ENCODE measurements at places on chromosomes 2 and 18. TPM values are rescaled to one million over a fixed set of nuclear protein-coding genes. Genes with fewer than 3 reads are reported as not detected.

Gene MRPS9
- total RNA-seq: 70.9 TPM

Gene TUBA4B
- 0.14 TPM for total RNA-seq

Gene ASB18
- total RNA-seq: not detected

Gene HAAO
- 0.97 TPM for total RNA-seq

Gene ITGB6
- not detected for total RNA-seq

Gene ANKRD30BL
- 0.62 TPM for total RNA-seq

Gene IL1R2
- total RNA-seq: not detected

Gene INO80C
- 16.3 TPM for total RNA-seq

GRCh38 chr2:21644266-21644665 lies 520.5 kb downstream of the TDRD15 start:
- H3K27ac ChIP-seq: no peak overlapping the region
- no peaks in the 10 kb centered on the region for H3K27me3 ChIP-seq
- no peak for DNase-seq
- no peak overlapping the region for H3K4me3 ChIP-seq
- peaks cover 5% of the 10 kb centered on the region for H3K36me3 ChIP-seq

GRCh38 chr2:218332920-218333645 lies 23.6 kb upstream of the CATIP start:
- peaks cover 14% of the 10 kb centered on the region for H3K4me1 ChIP-seq
- H3K27me3 ChIP-seq: no peaks in the 10 kb centered on the region
- no peak overlapping the region for H3K4me3 ChIP-seq
- DNase-seq: no peak
- H3K36me3 ChIP-seq: no peaks in the 10 kb centered on the region
- no peak overlapping the region for H3K27ac ChIP-seq

DNA sequence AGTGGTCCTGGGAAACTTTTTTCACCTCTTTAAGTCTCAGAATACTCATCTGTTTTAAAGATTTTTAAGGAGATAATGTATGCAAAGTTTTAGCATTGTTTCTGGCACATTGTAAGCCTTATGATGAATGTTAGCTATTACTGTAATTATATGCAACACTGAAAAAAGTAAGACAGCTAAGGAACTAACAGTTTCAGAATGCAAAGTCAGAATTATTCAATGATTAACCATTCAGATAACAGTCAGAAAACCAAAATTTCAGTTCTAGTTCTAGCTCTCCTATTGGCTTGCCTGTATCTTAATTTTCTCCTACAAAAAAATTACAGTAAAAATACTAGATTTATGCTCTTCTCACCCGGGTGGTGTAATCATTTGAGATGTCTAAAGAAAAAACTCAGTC lies 101.1 kb downstream of the SLC4A10 start:
- DNase-seq: no peak
- H3K4me3 ChIP-seq: no peak overlapping the region
- H3K27ac ChIP-seq: no peak overlapping the region
- H3K36me3 ChIP-seq: no peaks in the 10 kb centered on the region

DNA sequence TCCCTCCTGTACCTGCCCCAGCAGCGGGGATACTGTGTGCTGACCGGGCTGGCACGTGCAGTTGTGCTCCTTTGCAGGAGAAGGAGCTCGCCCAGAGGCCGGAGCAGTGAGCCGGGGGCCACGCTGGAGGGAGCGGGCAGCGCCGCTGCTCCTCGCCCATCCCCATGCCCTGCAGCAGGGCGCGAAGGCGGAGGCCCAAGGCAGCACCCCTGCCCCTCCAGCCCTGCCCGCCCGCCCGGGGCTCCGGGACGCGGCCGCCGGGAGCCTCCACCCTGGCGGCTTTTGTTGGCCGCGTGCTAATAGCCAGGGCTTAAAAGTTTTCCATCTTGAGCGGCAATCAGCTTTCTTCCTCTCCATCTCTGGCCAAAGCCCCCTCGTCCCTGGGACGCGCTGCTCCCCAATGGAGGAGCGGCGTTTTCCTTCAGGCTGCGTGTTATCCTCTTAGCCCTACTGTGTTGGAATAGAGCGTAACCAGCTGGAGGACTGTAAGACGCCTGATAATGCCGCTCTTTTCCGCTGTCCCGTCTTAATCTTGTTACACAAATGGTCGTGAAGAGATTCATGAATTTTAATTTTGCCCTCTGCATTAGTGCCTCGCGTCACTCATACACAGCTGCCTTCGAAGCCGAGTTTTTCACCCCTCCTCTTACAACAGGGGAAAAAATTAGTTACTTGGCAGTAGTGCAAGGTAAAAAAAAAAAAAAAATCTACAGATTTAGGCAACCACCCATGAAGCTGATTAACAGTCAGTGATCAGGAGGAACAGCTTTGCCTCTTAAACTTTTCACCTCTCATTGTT lies 172.9 kb upstream of the SIX3 start:
- H3K27me3 ChIP-seq: peaks cover 39% of the 10 kb centered on the region
- peak overlapping the region; percentile 44 for H3K4me3 ChIP-seq
- no peak overlapping the region for H3K27ac ChIP-seq
- peaks cover 37% of the 10 kb centered on the region for H3K4me1 ChIP-seq
- no peaks in the 10 kb centered on the region for H3K36me3 ChIP-seq

- H3K4me1 ChIP-seq: peaks cover 71% of the 10 kb centered on the region
- H3K36me3 ChIP-seq: no peaks in the 10 kb centered on the region
- H3K4me3 ChIP-seq: no peak overlapping the region
- H3K27ac ChIP-seq: no peak overlapping the region
- no peaks in the 10 kb centered on the region for H3K27me3 ChIP-seq
These were observed 24.0 kb downstream of the RTN4 start for GRCh38 chr2:55026202-55026601.

DNA sequence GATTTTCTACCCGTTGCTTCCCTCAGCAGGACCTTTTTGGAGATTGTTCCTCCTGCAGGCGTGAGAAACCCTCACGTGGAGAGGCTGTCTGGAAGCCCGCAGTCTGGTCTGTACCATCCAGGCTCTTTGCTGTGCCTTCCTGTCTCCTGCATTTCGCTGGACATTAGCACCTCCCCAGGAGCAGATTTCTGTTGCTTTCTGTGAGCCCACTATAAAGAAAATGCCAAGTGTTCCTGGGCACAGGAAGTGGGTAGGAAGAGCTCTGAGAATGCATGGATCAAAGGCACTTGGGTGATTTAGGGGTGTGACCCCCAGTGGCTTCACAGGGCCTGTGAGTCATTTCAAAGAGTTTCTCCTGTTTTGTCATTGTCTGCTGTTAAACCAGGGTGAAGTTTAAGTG lies 27.3 kb downstream of the SPTBN1 start:
- H3K36me3 ChIP-seq: 0 out of 2 replicates have a peak, but pooled peaks cover 6% of the 10 kb centered on the region
- no peak overlapping the region for H3K4me3 ChIP-seq
- DNase-seq: no peak
- 0 out of 2 replicates have a peak, but pooled peaks cover 7% of the 10 kb centered on the region for H3K4me1 ChIP-seq
- H3K27me3 ChIP-seq: no peaks in the 10 kb centered on the region

DNA sequence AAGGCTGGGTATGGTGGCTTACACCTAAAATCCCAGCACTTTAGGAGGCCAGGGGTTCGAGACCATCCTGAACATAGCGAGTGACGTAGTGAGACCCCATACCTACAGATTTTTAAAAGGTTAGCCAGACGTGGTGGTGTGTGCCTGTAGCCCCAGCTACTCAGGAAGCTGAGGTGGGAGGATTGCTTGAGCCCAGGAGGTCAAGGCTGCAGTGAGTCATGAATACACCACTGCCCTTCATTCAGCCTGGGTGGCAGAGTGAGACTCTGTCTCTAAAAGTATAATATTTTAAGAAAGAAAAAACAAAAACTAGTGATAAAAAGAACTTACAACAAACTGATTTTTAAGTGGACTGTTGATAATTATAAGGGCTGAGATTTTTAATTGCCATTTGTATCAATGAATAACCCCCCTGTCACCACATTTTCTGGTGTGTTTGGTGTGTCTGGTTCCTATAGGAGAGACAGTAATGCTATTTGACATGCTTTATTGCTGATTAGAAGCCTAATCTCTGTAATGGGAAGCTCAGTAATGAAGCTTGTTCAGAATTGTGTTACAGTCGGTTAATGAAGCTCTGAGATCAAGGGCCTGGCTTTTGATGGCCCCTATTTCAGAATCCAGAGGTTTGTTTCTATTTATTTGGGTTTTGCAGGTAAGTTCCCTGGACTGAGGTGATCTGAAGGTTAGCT lies 147.0 kb downstream of the NEDD4L start:
- no peak overlapping the region for H3K4me3 ChIP-seq
- peaks cover 44% of the 10 kb centered on the region for H3K4me1 ChIP-seq

- no peaks in the 10 kb centered on the region for H3K4me1 ChIP-seq
- H3K4me3 ChIP-seq: no peak overlapping the region
- no peaks in the 10 kb centered on the region for H3K36me3 ChIP-seq
- H3K27ac ChIP-seq: 0 out of 2 replicates have a peak overlapping the region, but pooled peaks have one; percentile 5
These were observed 11.1 kb downstream of the TRAK2 start for GRCh38 chr2:201440182-201440581.

GRCh38 chr18:55354795-55355194 lies 233.2 kb downstream of the TCF4 start:
- peaks cover 60% of the 10 kb centered on the region for H3K4me1 ChIP-seq
- no peak overlapping the region for H3K4me3 ChIP-seq
- peaks cover 5% of the 10 kb centered on the region for H3K27me3 ChIP-seq
- no peaks in the 10 kb centered on the region for H3K36me3 ChIP-seq
- DNase-seq: no peak

DNA sequence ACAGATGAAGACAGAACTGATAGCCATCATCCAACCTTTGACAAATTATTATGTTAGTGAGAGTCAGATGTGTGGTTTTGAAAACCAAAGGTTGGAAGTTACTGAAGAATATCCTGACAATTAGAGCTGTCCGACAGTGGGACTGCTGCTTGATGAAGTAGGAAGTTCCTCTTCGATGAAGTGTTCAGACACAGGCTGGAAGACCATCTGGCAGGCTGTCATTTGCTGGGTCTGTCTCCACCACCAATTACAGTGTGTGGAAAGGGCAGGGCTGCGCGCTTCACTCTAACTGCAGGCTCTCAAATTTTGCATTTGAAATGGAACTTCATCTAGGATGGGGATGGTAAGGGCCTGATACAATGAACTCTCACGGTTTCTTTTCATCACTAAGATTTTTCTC lies 313.8 kb downstream of the PIK3C3 start:
- no peaks in the 10 kb centered on the region for H3K27me3 ChIP-seq
- DNase-seq: no peak
- H3K4me3 ChIP-seq: no peak overlapping the region
- no peaks in the 10 kb centered on the region for H3K4me1 ChIP-seq

DNA sequence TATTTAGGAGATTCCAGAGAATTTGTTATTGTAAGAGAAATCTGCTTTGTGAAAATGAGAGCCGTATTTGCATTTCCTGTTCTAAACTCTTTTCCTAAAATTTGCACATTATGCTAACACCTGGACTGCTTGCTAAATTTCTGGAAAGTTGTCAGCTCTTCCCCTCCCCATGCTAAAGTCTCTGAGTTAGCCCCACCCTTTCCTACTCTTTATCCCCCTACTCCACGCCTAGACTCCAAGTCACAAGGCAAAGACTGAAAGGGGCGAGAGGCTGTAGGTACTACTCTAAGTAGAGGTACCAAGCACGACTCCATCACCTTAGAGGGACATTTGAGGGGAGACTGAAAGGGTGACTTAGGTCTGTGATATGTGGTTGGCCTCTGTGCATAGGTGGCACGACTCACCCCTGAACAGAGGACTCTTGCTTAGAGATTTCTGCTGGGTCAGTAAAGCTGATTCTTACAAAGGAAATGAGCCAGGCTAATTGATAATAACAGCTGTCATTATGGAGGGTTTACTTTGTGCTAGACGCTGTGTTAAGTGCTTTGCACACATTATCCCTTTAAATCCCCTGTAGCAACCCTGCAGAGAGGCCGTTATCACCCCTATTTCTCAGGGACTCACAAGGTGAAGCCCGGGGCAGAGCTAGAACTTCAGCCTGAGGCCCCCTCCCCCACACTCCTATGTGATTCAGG lies 373.5 kb downstream of the EN1 start:
- no peaks in the 10 kb centered on the region for H3K36me3 ChIP-seq
- H3K4me3 ChIP-seq: no peak overlapping the region
- H3K27ac ChIP-seq: no peak overlapping the region
- H3K4me1 ChIP-seq: peaks cover 23% of the 10 kb centered on the region
- peak; percentile 48 for DNase-seq

- no peak overlapping the region for H3K4me3 ChIP-seq
- no peak for DNase-seq
- H3K36me3 ChIP-seq: peaks cover 14% of the 10 kb centered on the region
- H3K4me1 ChIP-seq: no peaks in the 10 kb centered on the region
- H3K27ac ChIP-seq: no peak overlapping the region
- no peaks in the 10 kb centered on the region for H3K27me3 ChIP-seq
These were observed 11.5 kb downstream of the GCC2 start for GRCh38 chr2:108460345-108461037.

DNA sequence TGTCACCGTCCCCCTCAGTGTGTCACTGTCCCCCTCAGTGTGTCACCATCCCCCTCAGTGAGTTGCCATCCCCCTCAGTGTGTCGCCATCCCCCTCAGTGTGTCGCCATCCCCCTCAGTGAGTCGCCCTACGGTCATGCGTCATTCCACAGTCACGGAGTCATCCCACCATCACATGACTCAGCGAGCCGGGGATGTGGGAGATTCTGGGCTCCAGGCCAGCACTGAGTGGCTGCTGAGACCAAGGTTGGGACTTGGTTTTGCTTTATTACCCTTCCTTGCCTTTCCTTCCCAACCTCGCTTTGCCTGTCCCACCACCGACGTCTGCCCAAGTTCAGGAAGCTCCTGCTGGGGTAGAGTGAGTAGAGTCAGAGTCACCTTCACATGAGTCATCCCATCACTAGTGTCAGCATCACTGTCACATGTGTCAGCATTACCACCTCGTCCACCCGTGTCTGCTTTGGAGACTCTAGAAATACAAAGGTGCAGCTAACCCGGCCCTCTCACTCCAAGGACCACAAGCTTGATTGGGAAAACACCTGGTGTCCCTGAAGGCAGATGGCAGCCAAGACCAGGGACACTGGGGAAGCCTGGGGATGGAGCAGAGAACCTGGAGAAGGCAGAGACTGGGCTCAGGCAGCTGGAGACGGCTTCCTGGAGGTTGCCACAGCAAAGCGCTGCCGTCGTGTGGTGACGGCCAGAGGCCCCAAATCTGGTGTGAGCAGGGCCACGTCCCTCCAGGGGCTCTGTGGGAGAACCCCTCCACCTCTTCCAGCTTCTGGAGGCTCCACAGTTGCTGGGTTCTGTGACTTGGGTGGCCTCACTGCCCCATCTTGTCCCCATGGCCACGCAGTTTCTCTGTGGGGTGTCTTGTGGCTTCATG lies 485.2 kb upstream of the SALL3 start:
- no peak overlapping the region for H3K27ac ChIP-seq
- H3K36me3 ChIP-seq: peaks cover 6% of the 10 kb centered on the region
- no peak for DNase-seq
- no peaks in the 10 kb centered on the region for H3K4me1 ChIP-seq
- H3K27me3 ChIP-seq: no peaks in the 10 kb centered on the region

- no peak overlapping the region for H3K27ac ChIP-seq
- no peaks in the 10 kb centered on the region for H3K36me3 ChIP-seq
- H3K4me1 ChIP-seq: no peaks in the 10 kb centered on the region
These were observed 1144.1 kb downstream of the CNTNAP5 start for GRCh38 chr2:125169022-125169763.

DNA sequence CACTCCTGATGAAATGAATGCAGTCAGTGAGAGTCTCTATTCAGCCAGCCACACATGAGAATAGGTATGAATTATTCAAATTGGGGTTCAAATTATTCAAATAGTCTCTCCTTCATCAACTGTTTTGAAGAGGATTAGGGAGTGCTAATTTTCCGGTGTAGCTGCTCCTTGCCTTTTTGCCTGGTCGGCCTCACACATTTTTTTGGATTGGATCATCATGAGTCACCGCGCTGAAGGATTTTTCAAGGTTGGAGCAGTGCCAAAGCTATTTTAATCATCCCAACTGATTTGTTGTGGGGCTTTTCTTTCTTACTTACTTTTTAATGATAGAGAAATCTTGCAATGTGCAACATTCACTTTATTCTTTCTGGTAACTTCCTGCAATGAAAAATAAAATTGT lies 2.4 kb upstream of the DTNA start:
- no peaks in the 10 kb centered on the region for H3K27me3 ChIP-seq
- H3K4me1 ChIP-seq: peaks cover 47% of the 10 kb centered on the region
- no peaks in the 10 kb centered on the region for H3K36me3 ChIP-seq
- peak; percentile 33 for DNase-seq
- no peak overlapping the region for H3K4me3 ChIP-seq
- H3K27ac ChIP-seq: no peak overlapping the region

Data from GM23338 (cell line).